ENCODE measurements at places on chromosomes 3 and 15.

DNA sequence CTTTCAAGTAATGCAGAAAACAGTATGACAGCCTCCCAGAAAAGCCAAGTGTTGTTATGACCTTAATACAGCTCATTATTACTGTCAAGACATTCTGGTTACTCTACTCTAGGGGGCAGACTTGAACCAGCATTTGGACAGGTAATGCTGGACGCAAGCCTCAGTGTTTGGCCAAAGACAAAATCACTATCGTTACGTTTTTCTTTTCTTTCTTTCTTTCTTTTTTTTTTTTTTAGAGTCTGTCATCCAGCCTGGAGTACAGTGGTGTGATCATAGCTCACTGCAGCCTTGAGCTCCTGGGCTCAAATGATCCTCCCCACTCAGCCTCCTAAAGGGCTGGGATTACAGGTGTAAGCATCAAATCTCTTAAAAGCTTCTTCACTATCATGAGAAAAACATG, 29.4 kb upstream of the TMEM45A start:
- DNase-seq = no peak

- no peak for DNase-seq
Observed at GRCh38 chr3:155034786-155035185, 45.3 kb upstream of the MME start.

GRCh38 chr3:123533554-123534159, 51.2 kb downstream of the HACD2 start:
- DNase-seq = no peak

- no peak for DNase-seq
Observed at GRCh38 chr3:187520027-187520945, 149.9 kb downstream of the SST start.

- no peak for DNase-seq
Observed at GRCh38 chr15:70582143-70582945, 181.0 kb downstream of the UACA start.

GRCh38 chr3:108891833-108892232, 61.8 kb downstream of the GUCA1C start:
- DNase-seq = no peak

- DNase-seq = no peak
Observed at GRCh38 chr15:25694823-25695312, 168.3 kb downstream of the ATP10A start.

GRCh38 chr3:71251156-71251775, 332.3 kb downstream of the FOXP1 start:
- DNase-seq = no peak

GRCh38 chr3:129663930-129664646, 57.6 kb upstream of the PLXND1 start:
- DNase-seq = no peak

DNA sequence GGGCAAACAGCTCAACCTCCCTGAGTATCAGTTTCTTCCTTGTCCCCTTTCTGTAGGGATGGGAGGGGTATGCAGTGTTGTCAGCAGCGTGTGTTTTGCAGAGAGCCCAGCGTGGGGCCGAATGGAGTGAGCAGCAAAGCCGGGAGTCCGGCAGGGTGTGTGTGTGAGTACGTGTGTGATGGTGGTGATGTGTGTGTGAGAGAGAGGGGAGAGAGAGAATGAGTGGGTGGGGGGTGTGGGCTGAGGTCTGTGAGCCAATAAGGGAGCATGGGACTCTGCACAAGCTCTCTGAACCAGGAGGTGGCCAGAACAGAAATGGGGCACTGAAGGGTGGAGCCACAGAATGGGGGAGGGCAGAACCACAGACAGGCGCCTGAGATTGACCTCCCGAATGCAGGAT, 43.8 kb downstream of the IFT122 start:
- DNase-seq = no peak

DNA sequence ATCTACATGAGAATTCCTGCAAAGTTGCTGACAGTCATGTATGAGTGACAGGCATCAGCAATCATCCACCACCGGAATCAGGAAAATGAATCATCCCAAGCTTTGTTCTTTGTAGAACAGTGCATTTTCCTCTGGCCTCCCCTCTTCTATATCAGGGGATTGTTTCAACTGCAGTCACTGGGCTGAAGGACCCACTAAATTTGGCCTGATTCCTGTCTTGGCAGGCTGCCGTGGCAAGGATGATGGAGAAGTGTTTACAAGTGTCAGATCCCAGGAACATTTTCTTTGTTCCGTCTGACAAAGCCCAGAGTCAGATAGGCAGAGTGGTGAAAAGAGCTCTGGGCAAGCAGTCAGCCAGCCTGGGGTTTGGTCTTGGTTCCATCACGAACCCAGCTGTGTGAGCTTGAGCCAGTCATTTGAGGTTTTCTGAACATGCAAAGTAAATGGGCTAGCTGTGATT, 175.1 kb upstream of the TSC22D2 start:
- DNase-seq = no peak

- DNase-seq = no peak
Observed at GRCh38 chr15:52731732-52732470, 52.7 kb upstream of the ATOSA start.

DNA sequence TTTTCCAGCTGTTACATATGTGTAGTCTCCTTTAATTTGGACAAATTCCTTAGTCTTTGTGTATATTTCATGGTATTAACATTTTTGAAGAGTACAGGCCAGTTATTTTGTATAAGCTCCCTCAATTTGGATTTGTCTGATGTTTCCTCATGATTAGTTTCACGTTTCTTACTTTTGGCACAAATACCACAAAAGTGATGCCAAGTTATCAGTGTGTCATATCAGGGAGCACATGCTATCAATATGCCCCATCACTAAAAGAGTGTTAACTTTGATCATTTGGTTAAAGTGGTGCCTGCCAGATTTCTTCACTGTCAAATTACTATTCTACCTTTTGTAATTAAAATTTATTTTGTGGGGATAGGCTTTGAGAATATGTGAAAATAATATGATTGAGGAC, 14.6 kb downstream of the PCNP start:
- no peak for DNase-seq

DNA sequence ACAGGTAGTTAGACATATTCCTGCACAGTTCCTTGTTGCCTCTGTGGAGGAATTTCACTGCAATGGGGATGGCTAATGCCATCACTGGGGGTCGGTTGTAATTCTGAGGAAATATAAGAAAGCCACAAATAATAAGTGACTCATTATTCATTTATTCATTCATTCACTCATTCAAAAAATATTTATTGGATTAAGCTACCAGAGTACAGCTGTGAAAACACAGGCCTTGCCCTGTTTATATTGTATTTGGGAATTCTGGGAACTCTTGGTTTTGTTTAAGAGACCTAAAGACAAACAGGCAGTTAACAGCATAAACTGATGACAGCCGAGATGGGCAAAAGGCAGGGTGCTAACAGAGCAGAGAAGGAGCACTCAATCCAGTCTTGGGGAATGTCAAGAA, 23.6 kb downstream of the PTX3 start:
- DNase-seq = no peak

DNA sequence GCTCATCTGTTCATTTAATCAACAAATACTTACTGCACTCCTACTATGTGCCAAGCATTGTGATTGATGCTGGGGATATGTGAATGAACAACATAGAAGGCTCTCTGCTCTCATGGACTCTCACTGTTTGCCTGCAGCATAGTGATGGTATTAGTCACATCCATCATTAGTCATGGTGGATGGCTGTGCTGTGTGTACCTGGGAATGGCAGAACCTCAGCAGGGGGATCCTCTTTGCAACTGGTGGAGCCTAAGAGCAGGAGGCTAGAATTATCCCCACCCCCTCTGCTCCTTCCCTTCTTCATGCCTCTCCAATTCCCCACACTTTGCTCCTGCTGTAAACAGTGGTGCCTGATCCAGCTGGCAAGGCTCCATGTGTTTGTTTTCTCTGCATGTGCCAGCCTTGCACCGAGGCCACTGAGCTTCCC, 20.5 kb downstream of the BOC start:
- DNase-seq = no peak

- DNase-seq = no peak
Observed at GRCh38 chr3:172341482-172342059, 106.7 kb downstream of the GHSR start.

DNA sequence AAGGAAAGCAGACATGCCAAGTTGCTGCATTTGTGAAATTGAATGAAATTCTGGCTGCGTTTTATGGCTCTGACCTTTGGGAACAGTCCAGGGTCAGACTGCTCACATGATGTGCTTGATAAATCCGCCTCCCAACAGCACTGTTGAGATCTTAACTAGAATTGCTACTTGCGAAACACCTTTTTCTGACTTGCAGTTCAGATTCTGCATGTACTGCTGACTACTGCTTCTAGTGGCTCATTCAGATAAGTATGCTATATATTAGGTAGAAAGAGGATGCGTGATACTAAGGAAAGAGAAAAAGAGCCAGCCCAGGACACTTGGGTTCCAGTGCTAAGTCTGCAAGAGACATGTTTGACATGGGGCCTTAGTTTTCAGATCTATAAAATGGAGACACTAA, 129.4 kb downstream of the LPP start:
- DNase-seq = no peak

GRCh38 chr3:159832024-159832423, 156.6 kb upstream of the IL12A start:
- no peak for DNase-seq

DNA sequence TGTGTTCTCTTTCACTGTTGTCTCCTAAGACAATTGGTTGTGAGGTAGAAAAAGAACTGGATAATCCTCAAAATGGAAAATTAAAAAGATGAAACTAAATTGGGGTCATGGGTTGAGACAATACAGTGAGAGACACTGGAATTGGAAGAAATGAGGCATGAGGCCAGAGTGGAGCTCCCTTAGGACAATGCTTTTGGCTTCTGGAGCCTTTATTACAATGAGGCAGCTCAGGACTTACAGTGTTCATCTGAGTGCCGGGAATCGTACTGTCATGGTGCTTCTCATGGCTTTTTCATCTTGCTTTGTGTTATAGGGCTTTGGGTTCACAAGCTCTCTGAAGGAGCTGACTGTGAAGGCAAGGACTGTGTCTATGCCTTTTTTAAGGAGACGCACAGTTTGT, 293.5 kb downstream of the SOX2 start:
- DNase-seq = no peak

DNA sequence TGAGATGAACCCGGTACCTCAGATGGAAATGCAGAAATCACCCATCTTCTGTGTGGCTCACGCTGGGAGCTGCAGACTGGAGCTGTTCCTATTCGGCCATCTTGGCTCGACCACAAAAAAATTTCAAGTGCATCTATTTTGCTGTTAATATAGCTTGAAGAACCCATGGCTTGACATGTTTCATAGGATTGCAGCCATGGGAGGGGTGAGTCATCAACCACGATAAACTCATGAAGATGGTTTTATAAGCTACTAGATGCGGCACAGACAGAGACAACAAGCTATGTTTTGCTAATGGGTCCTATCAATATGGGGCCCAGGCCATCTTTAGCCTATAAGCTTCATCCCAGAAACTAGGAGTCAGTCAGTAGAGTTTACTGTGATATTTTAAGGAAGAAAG, 100.4 kb upstream of the PHLDB2 start:
- no peak for DNase-seq

DNA sequence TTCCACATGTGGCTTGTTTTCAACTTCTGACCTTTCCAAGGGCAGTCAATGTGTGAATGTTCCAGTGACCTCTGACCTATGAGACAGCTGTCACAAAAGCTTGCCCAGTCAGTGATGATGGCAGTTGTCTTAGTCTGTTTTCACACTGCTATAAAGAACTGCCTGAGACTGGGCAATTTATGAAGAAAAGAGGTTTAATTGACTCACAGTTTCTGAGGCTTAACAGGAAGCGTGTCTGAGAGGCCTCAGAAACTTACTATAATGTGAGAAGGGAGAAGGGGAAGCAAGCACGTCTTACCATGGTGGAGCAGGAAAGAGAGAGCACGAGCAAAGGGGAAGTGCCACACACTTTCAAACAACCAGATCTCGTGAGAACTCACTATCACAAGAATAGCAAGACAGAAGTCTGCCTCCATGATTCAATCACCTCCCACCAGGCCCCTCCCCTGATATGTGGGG, 95.6 kb downstream of the ECT2 start:
- DNase-seq = no peak

DNA sequence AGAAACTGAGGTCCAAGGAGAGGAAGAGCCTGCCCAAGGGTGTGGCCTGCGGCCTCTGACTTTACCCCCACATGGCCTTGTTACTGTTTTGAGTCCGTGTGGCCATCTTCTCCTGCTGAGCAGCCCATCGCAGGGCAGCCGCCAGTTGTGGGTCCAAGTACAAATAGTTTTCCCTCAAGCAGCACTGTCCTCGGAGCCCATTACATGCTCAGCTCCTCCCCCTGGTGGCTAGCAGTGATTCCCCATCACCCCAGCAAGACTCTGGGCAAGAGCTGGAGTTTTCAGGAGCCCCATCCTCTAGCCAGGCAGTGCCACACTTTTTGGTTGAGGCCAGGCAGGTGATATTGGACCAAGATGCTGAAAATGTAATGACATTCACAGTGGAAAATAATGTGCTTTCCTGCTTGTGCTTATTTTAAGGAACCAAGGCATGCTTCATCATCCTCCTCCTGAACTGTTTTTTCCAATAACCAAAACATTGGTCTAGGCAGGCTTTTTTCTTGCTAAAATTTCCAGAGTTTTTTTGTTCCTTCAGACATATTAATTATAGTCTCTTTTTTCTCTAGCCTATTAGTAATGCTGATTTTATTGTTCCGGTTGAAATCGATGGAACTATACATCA, 23.2 kb upstream of the VILL start:
- DNase-seq = peak; percentile 20

GRCh38 chr15:52236013-52236412, 44.8 kb upstream of the GNB5 start:
- no peak for DNase-seq

- no peak for DNase-seq
Observed at GRCh38 chr3:108158251-108158650, 64.0 kb downstream of the IFT57 start.

DNA sequence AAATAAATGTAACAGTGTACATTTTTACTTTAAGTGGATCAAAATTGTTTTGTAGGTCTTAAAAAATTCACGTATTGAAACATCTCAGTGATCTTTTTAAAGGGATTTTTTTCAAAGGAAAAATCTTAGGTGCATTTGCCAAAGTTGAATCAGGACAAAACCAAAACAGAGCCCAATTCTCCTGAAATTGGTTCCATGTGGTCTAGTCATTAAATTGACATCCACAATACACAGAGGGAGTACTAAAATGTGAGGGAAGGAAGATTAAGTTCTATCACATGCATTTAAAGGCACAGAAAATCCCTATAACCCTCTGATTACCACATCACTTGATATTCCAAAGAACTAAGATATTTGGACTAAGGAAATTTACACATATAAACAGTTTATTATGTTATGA, 39.3 kb upstream of the HDC start:
- no peak for DNase-seq

- DNase-seq = peak; percentile 46
Observed at GRCh38 chr15:65249641-65250040, 37.0 kb downstream of the PARP16 start.

All from stimulated activated CD8-positive, alpha-beta memory T cell treated with anti-CD3 and anti-CD28 coated beads, Interleukin-7, amount 100 ng/mL, for 4 hours (primary cell).